Natural killer cell treated with Interleukin-12 subunit alpha and Interleukin-12 subunit beta and Interleukin-15 and Interleukin-18, amount 100 ng/mL, for 72 hours (primary cell): ENCODE measurements at places on chromosomes 4 and X.

GRCh38 chrX:47091149-47091775, 13.0 kb downstream of the RGN start:
- no peak for DNase-seq

GRCh38 chrX:11509786-11510185, 155.9 kb downstream of the ARHGAP6 start:
- DNase-seq, result no peak

DNA sequence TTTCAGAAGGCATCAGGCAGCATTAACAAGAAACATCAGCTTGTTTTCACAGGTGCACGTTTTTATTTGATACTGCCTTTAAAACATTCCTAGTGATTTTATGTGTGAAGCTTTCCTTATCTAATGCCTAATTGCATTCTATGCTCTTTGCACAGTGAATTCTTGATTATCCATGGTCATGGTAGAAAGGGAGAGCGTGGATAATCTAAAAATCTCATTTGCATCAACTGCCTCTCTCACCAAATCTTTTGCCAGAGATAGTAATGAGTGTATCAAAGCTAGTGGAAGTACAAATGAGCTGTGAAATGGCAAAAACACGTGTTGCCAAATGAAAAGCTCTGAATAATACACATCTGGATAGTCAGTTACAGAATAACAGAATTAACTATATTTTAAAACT, 170.5 kb downstream of the NAA11 start:
- DNase-seq, result no peak

- no peak for DNase-seq
Observed at GRCh38 chr4:58843455-58843854, 1733.3 kb upstream of the IGFBP7 start.

- DNase-seq, result no peak
Observed at GRCh38 chr4:72418458-72418857, 150.6 kb downstream of the ADAMTS3 start.

DNA sequence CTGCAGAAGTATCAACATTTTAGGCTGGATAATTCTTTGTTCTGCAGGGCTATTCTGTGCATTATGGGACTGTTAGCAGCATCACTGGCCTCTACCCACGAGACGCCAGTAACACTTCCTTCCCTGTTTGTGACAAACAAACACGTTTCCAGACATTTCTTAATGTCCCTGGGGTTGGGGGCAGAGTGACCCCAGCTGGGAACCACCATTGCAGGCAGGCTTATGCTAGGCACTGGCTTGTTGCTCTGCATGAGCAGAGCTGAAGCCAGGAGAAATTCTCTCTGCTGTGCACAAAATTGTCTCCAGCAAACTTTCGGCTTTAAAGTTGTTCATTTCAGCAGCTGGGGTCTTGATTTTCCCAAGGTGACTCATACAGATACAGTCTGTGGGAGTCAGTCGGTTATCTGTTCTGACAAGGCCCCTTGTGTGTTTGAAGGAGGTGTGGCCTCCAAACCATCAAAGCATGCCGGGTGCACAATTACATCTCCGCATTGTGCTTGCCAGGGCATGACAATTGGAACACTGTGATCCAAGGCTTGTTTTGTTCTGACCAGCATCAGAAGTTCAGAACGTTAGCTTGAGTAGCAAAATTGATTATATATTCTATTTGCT, 156.4 kb upstream of the BOD1L1 start:
- DNase-seq, result no peak

DNA sequence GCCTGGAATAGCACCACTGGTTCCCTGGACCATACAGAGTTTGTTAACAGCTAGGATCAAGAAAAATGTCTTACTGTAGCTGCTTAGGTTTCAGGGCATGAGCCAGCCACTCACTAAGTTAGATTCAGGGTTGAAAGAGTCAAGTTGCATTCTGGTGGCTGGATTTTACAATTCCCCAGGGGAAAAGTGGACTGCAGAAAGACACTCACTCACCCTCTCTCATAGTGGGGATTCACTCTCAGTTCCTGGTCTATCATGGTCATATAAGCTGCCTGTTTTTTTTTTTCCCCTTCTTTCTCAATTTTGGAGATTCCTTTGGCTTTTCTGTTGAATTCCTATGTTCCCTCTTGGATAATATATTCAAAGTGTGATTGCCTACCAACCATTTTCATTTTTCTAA, 744.2 kb upstream of the GRIA3 start:
- DNase-seq, result no peak

DNA sequence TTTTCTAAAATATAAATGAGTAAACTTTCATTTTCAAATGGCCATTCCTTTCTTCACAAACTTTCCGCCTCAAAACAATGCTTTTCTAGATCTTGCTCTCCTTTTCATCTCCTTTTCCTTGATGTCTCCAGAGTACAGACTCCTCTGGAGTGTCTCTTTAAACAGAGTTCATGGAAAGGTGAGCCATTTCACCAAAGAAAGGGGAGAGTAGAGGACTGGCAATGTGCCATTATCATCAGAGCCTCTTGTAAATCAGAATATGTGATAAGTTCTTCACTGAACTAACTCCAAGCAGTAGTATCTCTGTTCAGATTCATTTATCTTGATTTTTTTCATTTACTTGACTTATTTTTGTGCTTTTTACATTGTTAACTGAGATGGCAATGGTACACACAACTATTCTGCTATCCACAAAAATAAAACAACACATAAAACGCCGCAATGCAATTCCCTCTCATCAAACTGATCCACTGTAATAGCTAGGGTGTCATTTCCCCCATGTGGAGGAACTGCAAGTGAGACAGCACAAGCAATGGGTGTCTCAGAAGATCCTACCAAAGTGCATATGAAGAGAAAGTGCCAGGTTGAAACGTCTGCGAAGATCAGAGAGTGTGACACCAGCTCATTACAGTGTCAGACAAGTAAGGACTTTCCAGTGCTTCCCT, 125.4 kb downstream of the RASL11B start:
- no peak for DNase-seq

DNA sequence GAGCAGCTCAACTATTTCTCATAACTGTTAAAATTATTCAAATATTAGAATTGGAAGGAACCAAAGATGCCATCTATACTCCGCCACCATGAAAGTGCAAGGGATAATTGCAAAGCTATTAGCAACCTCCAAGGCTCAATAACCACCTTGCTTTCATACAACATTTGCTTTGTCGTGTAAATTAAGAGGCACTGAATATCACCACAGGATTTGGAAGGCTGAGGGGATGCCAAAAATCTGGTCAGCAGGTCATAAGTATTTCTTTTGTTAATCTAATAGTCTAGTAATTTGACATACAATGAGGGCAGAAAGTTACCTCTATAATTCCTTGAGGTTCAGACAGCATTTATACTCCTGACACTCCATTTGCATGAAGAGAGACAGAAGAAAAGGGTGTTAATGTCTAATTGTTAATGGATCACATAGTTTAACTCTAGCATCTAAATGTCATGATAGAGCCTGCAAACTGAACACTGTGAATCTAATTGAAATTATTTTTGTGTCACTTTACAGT, 200.9 kb upstream of the DIAPH2 start:
- DNase-seq, result no peak

DNA sequence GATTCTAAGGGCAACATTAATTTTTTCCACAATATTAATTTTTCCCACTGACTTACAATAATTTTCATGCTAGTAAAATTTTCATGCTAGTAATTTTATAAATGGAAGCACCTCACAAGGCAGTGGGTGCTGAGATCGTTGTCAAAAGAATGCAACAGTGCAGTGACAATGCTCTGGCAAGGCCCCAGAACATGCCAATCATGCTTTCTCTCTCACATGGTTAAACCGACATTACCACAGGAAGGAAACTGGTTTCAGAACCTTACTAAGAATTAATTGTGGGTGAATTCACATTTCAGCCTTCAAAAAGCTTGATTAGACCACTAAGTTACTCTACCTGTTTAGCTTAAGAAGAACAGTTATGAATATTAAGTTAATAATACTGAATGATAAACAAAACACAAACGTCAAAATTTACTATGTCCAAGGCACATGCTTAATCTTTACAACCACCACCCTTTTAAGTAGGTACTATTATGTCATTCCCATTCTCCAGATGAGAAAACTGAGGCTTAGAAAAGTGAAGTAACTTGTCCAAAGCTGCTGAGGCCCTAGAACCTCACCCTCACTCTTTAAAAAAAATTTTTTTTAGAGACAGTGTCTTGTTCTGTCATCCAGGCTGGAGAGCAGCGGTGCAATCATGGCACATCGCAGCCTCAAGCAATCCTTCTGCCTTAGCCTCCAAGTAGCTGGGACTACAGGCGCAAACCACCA, 10.0 kb upstream of the OPHN1 start:
- DNase-seq, result peak; percentile 68

GRCh38 chr4:133868856-133869255, 332.7 kb downstream of the PABPC4L start:
- no peak for DNase-seq

DNA sequence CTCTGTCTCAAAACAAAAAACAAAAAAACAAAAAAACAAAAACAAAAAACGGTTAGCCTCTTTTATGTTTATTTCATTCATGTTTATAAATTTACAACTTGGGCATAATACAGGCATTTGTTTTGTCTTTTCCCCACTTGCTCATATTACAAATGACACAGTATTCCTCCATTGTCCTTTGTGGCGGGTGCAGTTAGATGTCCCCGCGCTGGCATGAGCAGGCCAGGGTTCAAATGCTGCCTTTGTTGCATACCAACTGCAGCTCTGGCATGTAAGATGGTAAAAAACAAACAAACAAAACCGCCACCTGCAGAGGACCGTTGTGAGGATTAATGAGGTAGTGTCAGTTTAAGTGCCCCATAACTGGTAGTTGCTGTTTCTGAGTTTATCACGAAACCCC, 16.1 kb upstream of the HPF1 start:
- DNase-seq, result no peak

- no peak for DNase-seq
Observed at GRCh38 chr4:113071274-113071673, 21.8 kb downstream of the ANK2 start.

- no peak for DNase-seq
Observed at GRCh38 chr4:174538123-174538875, 16.0 kb upstream of the HPGD start.

DNA sequence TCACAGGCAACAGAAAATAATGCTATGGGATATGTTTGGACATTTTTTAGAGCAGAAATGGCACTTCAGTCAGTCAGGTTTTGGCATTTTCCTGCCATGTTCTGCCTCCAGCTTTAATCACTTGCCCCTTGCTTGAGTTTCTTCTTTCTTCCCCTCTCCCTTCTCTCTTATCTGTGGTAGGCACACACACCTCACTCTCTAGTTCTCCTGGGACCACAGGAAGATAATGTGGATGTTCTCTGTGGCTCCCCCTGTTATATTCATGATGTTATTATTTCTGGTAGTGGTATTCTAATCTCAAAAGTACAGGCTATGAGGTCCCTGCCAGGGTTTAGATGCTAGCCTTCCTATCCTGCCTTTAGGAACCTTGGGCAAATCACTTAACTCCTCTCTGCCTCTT, 5.2 kb downstream of the HADH start:
- no peak for DNase-seq

- DNase-seq, result no peak
Observed at GRCh38 chr4:112176596-112176995, 31.3 kb downstream of the FAM241A start.

DNA sequence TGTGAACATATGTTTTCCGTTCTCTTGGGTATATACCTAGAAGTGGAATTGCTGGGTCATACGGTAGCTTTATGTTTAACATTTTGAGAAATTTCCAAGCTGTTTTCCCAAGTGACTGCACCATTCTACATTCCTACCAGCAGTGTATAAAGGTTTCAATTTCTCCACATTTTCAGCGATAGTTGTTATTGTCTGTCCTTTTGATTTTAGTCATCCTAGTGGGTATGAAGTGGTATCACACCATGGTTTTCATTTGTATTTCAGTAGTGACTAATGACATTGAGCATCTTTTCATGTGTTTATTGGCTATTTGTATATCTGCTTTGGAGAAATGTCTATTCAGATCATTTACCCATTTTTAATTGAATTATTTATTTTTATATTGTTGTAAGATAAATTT, 2.4 kb downstream of the PPEF1 start:
- DNase-seq, result no peak

- no peak for DNase-seq
Observed at GRCh38 chr4:41095973-41096372, 118.4 kb downstream of the APBB2 start.

GRCh38 chr4:111074523-111075114, 451.7 kb upstream of the PITX2 start:
- DNase-seq, result no peak

DNA sequence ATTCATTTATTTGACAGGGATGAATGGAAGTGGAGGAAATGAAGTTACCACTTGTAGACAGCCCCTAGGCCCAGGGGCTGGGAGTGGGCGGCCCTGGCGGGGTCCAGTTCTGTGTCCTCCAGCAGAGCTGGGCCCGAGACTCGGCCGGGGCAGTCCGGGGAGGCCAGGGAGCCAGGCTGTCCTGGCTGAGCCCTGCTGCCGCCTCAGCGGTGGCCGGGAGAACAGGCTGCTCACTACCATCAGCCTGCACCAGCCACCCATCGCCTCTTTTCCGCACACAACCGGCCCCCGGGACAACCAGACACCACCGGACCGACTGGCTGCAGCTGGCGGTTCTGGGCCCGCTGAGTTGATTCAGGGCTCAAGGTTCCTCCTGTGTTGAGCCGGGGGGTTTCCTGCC, 25.6 kb downstream of the CLDN34 start:
- no peak for DNase-seq

GRCh38 chr4:153937289-153937688, 148.4 kb upstream of the SFRP2 start:
- no peak for DNase-seq

- DNase-seq, result no peak
Observed at GRCh38 chr4:109206620-109207019, 95.8 kb downstream of the COL25A1 start.

GRCh38 chrX:11541510-11541909, 124.2 kb downstream of the ARHGAP6 start:
- DNase-seq, result no peak

DNA sequence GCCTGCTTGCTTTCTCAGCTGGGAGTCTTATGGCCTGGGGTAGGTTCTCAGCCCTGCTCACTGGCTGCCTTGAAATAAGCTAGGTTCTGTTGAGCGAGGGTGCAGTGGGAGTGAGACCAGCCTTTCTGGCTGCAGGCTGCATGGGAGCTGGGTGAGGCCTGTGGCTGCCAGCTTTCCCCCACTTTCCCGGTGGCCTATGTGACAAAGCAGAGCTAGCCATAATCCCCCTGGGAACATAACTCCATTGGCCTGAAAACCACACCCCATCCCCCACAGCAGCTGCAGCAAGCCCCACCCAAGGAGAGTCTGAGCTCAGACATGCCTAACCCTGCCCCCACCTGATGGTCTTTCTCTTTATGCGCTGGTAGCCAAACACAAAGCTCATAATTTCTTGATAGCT, 118.9 kb downstream of the KLHL4 start:
- no peak for DNase-seq

DNA sequence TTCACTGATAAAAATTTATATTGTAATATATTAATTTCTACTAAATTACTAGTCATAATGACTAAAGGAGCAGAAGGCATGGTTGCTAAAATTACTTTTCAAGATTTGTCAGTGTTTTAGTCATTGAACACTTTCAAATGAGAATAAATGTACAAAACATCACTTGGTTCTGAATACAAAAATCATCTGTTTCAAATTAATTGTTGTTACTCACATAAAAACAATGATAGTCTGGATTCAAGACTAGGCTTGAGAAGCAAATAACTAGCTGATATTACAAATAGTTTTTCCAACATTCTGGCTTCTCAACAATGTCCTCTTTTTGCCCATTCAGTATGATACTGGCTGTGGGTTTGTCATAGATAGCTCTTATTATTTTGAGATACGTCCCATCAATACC, 112.5 kb downstream of the ANAPC10 start:
- no peak for DNase-seq

GRCh38 chr4:70178075-70178660, 17.4 kb upstream of the ODAM start:
- DNase-seq, result no peak

- no peak for DNase-seq
Observed at GRCh38 chr4:104470770-104471169, 23.9 kb downstream of the CXXC4 start.
